ENCODE measurements at places on chromosomes 2 and 18.

- no peak for DNase-seq
Observed at GRCh38 chr2:75547345-75548035, 13.2 kb downstream of the EVA1A start.

- no peak for DNase-seq
Observed at GRCh38 chr2:15993666-15994065, 53.3 kb downstream of the MYCN start.

GRCh38 chr2:136060416-136060815 lies 57.5 kb downstream of the CXCR4 start:
- DNase-seq, result no peak

DNA sequence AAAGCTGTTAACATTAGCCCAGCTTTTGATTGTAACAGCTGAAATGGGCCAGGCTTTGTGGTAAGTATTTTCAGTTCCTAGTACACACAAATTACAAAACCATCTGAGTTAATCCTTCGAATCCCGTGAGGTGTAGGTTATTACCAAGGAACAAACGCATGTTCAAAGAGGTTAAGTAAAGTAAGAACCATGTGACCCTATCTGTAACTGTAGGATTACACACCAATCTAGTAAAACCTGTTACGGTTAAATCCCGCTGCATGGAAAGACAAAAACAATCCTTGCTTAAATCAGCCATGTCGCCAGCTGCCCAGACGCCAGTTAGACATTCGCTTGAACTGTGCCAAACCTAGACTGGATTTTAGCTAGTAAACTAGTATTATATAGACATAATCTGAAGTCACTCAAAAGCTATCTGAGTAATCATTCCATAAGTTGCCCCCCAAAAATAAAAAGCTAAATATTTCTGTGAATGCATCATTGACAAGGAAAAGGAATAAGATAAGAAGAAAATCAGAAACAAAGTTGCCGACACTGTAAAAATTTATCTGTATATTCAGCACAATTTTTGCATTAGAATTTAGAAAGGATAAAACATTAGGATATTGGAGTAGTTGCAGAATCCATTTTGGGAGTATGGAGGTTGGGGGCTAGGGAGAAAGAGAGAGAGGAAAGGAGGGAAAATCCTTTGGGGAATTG lies 638.0 kb downstream of the CNTNAP5 start:
- DNase-seq, result no peak

DNA sequence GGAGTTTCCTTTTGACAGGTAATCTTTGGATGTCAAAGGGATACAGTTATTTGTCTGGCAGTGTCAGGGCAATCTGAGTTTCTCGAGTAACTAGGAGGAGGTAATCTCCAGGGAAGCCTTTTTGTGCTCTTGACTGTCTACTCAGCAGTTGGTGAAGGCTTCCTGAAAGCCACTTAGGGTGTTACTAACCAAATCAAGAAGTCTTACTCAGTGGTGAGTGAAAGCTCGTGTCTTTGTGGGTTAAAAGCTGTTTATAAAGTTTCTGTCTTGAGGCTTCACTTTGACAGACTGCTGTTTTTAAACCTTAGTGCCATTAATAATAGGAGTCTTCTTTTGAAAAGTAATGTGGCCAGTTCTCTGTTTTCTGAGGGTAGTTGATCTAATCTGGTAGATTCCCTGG lies 1.7 kb downstream of the THSD7B start:
- DNase-seq, result no peak

GRCh38 chr2:46548103-46548486 lies 68.7 kb downstream of the TMEM247 start:
- peak; percentile 43 for DNase-seq

DNA sequence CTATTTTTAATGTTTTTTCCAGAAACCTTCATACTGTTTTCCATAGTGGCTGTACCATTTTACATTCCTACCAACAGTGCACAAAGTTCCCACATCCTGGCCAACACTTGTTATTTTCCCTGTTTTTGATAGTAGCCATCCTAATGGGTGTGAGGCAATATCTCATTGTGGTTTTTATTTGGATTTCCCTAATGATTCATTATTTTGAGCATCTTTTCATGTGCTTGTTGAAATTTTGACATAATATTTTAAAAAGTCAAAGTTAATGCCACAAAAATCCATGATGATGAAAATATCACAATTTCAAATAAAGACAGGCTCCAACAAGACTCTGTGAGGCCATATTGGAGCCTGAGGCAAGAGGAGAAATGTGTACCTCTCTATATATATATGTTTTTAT lies 50.2 kb downstream of the VWA3B start:
- no peak for DNase-seq

GRCh38 chr18:5987249-5987648 lies 91.9 kb upstream of the TMEM200C start:
- DNase-seq, result no peak

- DNase-seq, result no peak
Observed at GRCh38 chr2:17593445-17593840, 52.9 kb downstream of the VSNL1 start.

- DNase-seq, result no peak
Observed at GRCh38 chr2:225008179-225008856, 34.0 kb downstream of the DOCK10 start.

DNA sequence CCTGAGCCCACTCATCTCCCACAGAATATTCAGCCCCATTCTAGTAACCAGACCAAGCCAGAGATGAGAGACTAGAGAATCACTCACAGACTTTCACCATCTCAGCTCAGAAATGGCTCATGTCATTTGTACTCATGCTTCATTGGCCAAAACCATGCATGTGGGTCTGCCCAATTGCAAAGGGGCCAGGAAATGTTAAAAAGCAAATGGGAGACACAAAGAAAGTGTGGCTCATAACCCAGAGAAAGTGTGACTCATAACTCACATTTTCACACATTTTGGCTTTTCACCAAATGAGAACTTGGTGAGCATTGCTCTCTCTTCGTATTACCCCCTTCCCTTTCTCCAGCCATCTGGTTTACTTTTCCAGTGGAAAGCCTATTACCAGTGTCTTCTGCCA lies 66.2 kb downstream of the MDH1 start:
- DNase-seq, result no peak

All from psoas muscle (tissue), 8 donors.